AG09309 (cell line): ENCODE measurements at places on chromosomes 13 and 19.

GRCh38 chr13:106418556-106418955, 116.9 kb downstream of the EFNB2 start:
- peak; percentile 91 for DNase-seq

DNA sequence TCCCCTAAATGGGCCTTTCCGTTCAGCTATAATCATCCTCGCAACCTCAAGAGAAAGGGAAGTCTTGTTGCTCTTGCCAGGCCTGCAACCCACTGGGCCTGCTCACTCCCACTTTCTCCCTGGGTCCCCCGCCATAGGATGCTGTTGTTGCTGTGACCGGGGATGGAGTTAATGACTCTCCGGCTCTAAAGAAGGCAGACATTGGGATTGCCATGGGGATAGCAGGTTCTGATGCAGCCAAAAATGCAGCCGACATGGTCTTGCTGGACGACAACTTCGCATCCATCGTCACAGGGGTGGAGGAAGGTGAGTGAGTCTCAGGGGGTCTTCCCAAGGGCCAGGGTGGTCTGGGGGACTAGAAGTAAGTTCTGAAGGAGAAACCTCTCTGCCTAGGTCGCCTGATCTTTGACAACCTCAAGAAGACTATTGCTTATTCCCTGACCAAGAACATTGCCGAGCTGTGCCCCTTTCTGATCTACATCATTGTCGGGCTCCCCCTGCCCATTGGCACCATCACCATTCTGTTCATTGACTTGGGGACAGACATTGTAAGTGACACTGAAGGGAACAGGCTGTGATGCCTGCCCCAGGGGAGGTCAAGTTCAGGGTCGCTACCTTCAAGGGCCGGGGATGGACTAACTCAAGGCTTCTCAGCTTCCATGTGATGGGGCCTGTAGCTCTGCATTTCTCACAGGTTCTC, 26.8 kb downstream of the ATP12A start:
- DNase-seq, result no peak

DNA sequence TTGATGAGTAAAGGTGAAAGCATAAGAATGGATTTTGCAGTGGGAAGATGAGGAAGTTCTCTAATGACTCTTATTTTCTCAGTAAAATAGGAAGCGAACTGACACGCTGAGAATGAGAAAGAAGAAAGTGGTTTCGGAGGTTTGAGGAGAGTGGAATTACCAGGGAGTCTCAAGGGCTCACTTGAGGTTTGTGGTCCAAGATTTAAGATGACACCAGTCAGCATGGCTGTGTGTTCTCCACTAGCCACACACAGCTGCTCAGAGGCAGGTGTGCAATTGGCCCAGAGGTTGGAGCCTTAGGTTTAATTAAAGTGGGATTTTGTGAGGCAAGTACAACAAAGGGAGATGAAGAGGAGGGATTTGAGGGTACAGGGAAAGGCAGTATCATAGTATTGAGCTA, 99.6 kb upstream of the NBEA start:
- no peak for DNase-seq

- DNase-seq, result no peak
Observed at GRCh38 chr19:48674921-48675824, 2.4 kb upstream of the NTN5 start.

DNA sequence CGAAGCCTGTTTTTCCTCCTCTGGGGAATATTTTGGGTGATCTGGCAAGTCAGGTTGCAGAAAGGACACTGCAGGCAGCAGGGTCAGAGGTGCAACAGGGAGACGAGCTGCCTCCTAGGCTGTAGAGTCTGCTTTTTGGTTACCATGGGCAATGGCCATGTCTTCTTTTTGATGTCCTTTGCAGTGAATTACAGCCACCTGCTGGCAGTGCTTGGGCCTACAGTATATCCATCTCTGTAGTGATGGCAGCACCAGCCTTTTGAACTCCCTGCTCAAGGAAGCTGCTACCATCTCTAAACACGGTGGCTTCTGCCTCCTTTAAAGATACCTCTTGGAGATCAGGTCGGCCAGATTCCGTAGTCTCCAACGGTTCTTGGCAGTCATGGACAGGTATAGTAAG, 73.9 kb downstream of the WTIP start:
- DNase-seq, result no peak

DNA sequence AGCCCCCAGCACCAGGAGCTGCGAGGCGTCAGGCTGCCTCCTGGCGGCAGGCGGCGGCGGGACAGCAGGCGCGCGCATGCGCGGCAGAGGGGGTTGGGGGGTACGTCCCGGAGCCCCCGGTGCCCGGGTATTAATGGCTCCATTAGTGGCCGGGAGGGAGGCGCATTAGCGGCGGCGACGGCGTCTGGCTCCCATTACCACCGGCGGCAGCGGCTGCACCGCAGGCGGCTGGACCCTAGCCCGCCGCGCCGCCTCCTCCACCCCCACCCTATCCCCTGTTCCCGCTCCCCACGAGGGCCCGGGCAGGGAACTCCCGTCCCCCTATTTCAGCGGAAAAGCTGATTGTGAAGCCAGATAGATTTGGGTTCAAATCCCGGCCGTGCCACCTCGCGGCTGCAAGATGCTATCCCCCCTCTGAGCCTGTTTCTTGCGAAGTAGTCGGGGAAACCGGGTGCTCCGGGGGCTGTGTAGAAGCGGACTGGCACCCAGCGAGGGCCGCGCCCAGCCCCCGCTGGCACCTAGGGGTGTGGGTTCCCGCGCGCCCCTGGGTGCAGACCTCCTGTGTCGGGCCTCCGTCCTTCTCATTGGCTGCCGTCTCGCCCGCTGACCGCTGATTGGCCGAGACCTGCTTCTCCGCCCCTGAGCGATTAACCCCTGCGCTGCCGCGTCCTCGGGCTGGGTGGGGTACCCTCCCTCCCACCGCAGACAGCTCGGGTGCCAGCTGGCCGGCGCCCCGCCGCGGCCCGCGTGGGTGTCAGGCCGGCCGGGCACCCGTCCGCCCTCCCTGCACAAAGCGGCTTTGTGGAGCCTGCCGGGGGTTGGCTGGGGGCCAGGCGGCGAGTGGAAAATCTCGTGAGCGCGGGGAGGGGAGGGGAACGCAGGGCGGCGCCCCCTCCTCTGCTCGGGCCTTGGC, 11.1 kb downstream of the CIC start:
- peak; percentile 43 for DNase-seq

GRCh38 chr19:54107876-54108490, 5.3 kb downstream of the NDUFA3 start:
- no peak for DNase-seq

DNA sequence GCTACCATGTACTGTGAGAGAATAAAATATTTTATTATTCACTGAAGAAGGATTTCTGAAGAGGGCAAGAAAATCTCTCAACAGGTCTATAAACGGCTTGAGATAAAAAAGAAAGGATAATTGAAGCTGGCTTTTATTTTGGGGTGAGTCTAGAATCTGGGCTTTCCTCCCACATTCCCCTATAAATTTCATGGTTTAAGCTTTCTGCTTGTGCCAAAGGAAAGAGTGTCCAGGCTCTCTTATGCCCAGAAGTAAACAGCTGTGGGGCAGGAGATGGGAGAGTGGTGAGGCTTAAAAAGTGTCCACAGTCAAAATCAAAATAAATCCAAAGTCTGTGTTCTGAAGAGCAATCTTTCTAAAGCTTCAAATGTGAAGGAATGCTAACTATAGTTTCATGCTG, 942.2 kb upstream of the MIR17HG start:
- DNase-seq, result no peak

- DNase-seq, result peak; percentile 90
Observed at GRCh38 chr19:8569066-8569771, 8.0 kb downstream of the MYO1F start.

DNA sequence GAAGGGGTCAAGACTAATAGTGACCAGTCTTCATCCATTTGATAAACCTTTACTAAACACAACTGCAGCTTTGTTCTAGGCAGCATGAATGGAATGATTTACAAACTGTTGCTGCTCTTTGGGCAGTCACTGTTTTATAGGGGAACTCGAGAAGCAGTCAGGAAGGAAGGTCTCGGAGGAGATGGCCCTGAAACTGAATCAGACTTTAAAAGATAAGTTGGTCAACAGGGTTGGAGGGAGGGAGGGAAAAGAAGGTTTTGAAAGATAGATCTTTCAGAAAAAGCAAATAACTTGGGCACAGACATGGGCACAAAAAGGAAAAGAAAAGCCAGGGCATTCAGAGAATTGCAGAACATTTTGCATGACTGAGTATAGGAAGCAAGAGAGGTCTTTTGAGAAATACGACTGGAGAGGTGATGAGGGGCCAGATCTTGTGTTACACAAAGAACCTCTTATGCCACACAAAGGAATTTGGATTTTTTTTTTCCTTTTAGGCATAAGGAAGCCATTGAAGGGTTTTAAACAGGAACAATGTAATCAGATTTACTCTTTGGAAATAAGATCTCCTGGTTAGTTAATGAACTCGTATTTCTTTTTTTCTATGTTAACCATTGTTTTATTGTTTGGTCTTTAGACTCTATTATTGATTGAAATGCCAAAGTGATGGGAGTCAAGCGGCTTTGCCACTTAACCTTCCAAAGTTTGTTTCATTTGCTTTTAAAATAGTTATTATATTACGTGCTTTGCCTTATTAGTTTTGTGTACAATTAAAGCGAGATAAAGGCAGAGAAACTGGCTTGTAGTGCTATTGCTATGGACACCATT, 37.5 kb upstream of the SACS start:
- no peak for DNase-seq

DNA sequence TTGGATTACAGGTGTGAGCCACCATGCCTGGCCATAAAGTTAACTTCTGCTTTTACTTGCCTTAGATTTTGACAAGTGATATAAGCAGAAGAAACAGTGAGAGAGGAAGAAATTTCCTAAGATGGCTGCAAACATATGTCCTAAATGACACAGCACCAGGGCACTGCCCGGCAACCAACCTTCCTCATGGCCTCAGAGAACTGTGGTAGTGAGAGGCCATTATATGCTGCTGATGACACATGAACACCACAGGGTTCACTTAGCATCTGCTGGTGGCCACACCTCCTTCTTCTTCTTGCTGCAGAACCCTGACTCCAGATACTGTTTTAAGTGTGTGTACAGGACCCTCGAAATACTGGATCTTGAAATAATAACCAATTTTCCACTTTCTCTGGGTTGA, 88.2 kb downstream of the KCTD12 start:
- no peak for DNase-seq

GRCh38 chr13:93320942-93321341, 94.3 kb downstream of the GPC6 start:
- DNase-seq, result peak; percentile 28

GRCh38 chr19:50626795-50627194, 12.9 kb downstream of the SYT3 start:
- no peak for DNase-seq

DNA sequence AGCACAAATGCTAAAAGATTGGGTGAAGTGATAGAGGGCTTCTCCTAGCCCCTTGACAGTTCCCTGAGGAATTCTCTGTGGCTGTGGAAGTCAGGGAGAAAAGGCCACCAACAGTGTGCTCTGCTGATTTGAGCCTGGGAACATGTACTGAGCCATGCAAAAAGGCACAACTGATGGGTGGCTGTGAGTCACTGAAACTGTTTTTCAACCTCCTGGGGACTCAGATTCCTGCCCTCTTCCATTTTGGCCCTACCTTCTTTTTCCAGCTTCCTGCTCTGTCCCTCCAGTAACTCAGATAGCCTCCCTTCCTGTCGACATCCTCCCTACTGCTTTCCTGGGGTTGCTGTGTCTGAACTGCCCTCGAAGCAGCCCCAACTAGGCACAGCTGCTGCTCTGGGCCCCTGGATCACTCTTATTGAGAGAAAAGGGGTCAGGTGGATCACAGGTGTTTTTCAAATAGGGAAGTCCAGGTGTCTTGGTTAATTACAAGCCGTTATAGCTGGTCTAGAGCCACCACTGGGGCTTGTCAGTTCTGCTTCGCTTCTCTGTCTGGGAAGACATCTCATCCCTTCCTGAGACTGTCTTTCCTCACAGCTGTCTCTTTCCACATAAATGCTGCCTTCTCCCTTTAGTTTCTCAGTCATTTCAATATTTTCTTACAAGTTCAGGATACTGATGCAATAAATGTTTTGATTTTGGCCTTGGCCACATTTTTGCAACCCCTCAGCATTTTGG, 13.7 kb downstream of the FAM124A start:
- no peak for DNase-seq

GRCh38 chr13:112574834-112575613, 12.9 kb downstream of the TUBGCP3 start:
- no peak for DNase-seq

DNA sequence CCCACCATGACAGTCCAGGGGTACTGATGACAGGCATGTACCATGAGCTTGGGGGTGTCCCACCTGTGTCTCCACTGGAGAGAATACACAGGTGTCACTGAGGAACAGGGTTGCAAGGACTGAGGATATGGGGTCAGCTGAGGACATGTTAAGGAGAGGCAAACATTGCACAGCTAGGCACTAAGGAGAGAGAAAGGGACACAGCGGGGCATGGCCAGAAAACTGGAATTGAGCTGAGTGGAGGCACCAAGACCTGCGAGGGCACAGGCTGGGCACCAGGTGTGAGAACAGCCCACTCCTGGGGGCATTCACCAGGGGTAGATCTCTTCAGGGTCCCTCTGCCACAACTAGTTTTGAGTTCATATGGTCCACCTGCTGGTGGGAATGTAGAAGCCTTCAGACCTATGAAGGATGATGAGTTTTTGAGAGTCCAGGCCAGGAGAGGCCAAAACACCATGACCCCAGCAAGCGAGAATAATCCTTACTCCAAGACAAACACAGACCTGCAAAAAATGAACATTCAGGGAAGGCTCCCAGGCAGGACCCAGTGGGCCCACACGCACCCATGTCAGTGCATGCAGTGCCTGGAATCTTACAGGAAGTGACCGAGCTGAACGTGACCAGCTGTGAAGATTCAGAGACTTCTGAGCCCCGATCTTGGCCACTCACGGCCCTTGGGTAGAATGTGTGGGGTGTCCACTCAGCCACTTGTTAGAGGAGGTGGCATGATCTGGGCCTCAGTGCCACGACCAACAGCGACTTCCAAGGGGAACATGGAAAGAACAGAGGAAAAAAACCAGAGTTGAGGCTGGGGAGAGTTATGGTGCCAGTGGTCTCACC, 1.4 kb upstream of the ZNF584 start:
- DNase-seq, result no peak

DNA sequence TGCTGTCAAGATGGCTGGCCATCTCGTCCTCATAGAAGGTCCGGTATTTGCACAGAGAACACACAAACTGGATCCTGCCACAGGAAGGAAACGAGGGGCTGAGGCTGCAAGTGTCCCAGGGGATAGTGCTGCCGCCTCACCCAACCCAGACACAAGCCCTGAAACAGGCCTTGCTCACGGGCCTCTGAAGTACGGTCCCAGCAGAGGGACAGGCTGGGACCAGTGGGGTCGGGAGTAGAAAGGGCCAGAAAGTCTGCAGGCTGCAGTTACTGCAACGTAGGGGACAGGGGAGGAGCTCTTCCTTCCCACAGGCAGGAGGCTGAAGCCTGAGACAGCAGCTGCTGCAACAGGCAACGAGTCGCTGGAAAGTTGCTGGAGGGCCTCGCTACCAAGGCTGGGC, 18.2 kb upstream of the AKAP8 start:
- no peak for DNase-seq

- DNase-seq, result no peak
Observed at GRCh38 chr13:58712191-58712590, 1080.6 kb downstream of the PCDH17 start.

GRCh38 chr13:27130979-27131623, 40.5 kb downstream of the USP12 start:
- DNase-seq, result no peak

GRCh38 chr19:50703915-50704796, 15.4 kb downstream of the SHANK1 start:
- DNase-seq, result no peak

GRCh38 chr19:55624109-55625003, at the start of gene ZNF784:
Gene ZNF784, minus strand, starts transcription at chr19:55624566. Its CDS starts 5 bp downstream, at chr19:55624561.
- DNase-seq, result no peak

GRCh38 chr19:47283405-47284059, 8.8 kb downstream of the INAFM1 start:
- no peak for DNase-seq

GRCh38 chr19:49214701-49215100, 57.1 kb downstream of the TRPM4 start:
- no peak for DNase-seq
